ENCODE measurements at places on chromosomes 7 and 10.

- DNase-seq = no peak
Measured at GRCh38 chr7:6500691-6501090, 50.6 kb downstream of the GRID2IP start.

- no peak for DNase-seq
Measured at GRCh38 chr7:47326220-47326619, 255.7 kb downstream of the TNS3 start.

- no peak for DNase-seq
Measured at GRCh38 chr10:49585387-49585786, 24.7 kb upstream of the SLC18A3 start.

DNA sequence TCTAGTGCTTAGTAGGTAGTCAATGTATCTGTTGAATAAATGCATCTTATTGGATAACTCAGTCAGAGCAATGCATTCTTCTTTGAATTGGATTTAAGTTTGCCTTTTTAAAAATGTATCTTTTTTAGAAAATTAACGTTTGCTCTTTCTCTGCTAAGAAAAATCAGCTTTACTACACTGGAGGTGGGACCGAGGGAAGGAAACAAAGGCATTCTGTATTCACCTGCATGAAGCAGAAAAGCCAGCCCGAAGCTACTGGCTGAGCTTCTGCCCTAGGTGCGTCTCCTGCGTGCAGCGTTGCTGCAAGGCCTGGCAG lies 22.2 kb upstream of the ITGB1 start:
- no peak for DNase-seq

DNA sequence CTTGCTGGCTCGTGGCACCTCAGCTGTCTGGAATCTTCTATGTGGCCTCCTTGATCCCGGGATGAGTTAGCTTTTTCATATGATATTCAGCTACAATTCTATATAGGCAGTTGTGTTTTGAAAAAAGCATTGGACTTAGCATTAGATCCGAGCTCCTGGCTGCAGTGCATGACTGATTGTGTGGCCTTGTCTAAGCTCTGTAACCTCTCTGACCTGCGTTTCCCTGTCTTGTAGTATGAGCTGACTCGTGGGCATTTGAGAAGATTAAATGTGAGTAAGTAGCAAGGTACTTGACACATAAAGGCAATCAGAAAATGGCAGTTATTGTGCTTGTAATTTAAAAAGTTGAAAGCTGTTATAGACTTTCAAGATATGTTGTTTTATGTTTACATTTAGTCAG lies 85.9 kb downstream of the CCNY start:
- DNase-seq = no peak

DNA sequence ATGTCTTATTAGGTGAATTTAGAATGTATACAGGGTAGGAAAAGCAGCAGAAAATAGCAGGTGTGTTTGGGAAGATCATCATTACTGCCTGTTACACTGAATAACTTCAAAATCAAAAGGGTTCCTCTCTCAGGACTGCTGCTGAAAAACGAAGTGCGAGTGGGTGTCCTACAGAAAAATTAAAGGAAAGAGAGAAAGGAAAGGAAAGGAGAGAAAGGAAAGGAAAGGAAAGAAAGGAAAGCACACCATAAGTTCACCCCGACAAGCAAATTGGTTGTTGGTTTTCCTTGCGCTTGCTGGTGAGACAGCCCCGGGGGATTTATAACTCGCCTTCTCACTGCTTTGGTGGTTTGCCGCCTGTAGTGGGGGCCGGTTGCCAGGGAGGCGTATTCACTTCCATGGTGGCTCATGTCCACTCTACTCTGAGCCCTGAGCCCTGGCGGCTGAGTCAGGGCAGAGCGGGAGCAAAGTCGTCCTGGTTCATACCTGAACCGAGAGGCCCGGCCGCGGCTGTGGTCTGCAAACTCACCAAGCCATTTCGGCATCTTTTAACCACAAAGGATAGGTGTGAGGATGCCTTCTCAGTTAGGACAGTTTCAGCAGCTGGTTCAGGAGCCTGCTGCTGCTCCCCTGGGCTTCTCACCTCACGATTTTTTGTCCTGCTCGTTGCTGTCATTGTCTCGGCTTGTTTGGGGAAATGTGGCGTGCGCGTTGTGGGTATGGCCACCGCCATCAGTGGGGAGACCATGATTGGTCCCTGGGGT lies 26.1 kb downstream of the INPP5A start:
- no peak for DNase-seq

DNA sequence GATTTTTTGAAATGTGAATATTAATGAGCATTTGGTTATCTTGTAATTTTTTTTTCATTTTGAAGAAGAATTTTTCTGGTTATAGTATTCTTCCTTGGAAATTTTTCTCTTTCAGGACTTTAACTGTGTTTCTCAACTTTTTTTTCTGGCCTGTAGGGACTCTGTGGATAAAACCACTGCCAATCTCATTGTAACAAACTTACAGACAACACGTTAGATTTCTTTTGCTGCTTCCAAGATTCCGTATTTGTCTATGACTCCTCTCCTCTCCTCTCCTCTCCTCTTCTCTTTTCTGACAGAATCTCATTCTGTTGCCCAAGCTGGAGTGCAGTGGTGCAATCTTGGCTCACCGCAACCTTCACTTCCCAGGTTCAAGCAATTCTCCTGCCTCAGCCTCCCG lies 19.4 kb upstream of the ZNF92 start:
- DNase-seq = no peak

- DNase-seq = no peak
Measured at GRCh38 chr10:120931423-120931822, 80.3 kb downstream of the WDR11 start.

DNA sequence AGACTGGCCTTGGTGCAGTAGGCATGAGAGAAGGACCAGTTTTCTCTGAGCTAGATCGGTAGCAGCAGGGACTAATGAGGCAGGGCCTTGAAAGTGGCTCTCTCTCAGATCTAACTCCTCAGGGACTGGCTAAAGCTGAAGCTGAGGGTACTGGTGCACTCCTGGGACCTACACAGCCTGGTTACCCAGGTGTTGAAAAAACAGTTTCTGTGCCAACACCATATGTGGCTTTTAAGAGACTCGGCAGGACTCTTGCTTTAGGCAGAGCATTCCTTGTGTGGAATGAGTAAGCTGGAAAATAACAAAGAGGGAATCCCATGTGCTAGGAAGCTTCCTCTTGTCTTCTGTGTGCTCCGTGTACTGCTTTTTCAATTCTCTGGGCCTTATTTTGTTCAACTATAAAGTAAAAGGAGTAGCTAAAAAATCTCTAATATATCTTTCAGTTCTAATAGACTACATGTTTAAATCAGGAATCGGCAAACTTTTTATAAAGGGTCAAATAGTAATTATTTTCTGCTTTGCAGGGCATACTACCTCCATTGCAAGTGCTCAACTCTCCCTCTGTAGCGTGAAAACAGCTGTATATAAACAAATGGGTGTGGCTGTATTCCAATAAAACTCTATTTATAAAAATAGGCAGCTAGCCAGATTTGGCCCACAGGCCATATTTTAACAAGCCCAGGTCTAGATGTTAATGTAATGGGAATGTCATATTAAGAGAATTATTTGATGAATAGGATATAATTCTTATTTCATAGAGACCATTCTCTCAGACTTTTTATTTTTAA lies 186.1 kb upstream of the KAT6B start:
- DNase-seq = no peak

GRCh38 chr10:80760914-80761371 lies 223.2 kb downstream of the SH2D4B start:
- no peak for DNase-seq

DNA sequence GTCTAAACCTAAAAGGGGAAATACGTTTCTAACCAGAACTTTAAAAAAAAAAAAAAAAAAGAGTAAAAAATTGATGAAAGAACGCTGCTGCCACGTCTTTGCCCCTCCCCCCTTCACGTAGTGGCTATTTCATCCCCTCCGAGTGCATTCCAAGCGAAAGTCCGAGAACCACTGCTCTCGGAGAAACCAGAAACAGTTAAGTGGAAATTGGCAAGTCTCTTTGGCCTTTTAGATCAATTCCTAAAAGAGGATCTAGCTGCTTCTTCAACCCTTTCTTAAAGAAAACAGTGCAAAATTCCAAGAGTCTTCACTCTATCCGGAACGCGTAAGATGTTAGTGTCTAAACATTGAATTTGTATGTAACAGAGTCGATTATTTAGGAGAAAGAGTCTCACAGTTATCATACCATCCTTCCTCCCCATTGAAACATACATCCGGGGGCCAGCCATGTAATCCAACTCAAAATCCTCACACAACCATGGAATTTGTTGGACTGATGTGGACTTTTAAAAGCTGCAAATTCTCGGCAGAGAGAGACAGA lies 1.1 kb downstream of the P4HA1 start:
- no peak for DNase-seq

- peak; percentile 57 for DNase-seq
Measured at GRCh38 chr7:100675581-100676350, 2.2 kb downstream of the GNB2 start.

DNA sequence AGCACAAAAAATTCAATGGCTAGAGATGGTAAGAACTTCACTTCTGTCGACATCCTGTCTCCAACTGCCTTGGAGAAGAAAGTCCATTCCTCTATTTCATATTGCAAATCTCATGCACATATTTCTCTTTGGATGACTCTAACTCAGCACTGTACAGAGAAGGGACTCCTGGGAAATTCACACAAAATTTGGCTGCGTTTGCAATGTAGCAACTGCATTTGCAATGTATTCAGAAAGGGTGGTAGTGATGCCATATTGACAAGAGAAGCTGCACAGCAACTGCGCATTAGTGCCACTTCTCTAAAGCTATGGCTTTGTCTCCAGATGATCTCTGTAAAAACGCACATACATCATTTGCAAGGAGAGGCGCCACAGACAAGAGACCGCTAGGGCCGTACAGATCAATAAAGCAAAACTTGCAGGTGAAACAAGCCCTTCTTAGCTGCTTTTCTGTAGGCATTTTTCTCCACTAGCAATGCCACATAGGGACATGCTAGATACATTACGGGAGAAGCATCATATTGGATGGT lies 389.5 kb downstream of the TCERG1L start:
- DNase-seq = no peak

DNA sequence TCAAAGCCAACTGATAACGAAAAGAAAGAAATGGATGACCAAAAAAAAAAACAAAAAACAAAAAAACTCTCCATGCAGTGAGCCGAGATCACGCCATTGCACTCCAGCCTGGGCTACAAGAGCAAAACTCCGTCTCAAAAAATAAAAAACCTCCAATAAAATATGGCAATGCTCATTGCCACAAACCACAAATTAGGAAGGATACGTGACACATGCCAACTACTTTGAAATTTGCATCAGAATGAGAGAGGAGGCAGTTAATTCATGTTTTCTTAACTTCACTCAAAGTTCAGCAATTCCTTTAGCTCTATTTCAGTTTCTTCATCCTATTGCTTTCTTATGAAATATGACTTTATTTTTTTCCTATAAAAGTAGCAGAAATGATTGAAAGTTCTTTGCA lies 398.1 kb upstream of the C7orf33 start:
- DNase-seq = no peak

- DNase-seq = no peak
Measured at GRCh38 chr10:22719406-22720042, 5.1 kb upstream of the PIP4K2A start.

DNA sequence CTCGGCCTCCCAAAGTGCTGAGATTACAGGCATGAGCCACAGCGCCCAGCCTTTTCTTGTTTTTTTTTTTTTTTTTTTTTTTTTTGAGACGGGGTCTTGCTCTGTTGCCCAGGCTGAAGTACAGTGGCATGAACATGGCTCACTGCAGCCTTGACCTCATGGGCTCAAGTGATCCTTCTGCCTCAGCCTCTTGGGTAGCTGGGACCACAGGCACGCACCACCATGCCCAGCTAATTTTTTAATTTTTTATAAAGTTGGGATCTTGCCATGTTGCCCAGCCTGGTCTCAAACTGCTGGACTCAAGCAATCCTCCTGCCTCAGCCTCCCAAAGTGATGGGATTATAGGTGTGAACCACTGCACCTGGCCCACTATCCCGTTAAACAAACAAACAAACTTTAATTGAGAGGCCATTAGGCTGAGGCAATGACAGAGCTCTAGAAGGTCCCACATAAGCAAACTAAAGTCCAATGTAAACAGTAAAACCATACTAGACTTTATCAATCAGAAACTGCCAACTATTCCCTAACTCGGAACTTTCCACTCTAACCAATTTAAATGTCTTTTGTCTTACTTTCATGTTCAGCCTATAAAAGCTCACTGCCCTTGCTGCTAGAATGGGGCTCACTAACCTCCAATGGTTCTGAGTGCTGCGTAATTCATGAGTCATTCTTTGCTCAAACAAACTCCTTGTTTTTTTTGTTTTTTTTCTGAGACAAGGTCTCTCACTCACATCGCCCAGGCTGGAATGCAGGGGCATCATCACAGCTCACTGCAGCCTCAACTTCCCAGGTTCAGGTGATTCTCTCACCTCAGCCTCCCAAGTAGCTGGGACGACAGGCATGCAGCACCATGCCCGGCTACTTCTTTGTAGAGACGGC lies 1.9 kb downstream of the DHX32 start:
- DNase-seq = no peak

DNA sequence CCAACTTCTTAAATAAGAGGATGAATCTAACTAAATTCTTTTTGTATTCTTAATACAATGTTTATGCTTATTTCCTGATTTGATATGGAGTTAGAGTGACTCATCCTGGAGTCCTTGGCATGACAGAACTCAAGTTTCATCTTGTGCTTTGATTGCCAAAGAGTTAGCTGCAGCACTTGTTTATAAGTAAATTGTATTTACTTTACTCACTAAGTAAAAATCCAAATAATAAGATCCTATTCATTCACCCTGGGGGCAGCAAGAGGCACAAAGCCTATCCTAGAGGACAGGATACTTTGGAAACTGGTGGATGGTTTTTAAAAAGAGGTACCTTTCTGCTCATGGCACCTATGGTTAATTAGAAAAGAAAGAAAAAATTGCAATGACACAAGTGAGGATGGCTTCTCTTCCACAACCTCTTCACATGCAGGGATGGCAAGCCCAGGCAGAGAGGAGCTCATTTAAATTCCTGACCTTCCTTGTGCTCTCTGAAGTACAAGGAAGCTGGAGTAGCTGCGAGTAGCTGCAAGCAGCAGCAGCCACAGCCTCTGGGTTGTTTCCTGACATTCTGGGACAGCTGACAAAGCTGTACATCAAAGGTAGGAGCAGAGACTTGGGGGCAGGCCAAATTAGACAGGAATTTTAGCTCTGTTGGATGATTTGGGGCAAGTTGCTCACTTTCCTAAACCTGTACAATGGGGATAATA lies 28.5 kb upstream of the CROT start:
- DNase-seq = no peak

GRCh38 chr10:117366741-117367140 lies 8.5 kb downstream of the PDZD8 start:
- DNase-seq = no peak

GRCh38 chr10:111801841-111802240 lies 381.7 kb downstream of the GPAM start:
- no peak for DNase-seq

DNA sequence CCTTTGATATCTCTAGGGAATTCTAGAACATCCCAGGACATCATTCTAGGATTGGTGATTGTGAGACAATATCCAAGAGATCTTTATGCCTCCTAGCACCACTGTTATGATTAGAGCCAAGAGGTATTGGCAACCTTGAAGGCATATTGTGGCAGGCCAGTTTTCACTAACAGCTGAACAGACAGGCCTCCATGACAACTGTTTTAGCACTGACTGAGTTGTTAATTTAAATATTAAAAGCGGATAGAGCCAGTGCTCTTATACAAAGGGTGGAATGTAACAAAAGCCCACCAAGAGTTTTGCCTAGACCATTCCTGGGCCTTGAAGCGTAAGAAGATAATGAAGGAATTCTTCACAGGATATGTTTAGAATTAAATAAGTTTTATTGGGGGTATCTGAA lies 131.9 kb downstream of the DGKB start:
- DNase-seq = no peak

- no peak for DNase-seq
Measured at GRCh38 chr10:24418532-24418931, 209.6 kb downstream of the KIAA1217 start.

- no peak for DNase-seq
Measured at GRCh38 chr7:67426654-67427053, 430.0 kb downstream of the TYW1 start.

All from stimulated activated CD4-positive, alpha-beta T cell treated with anti-CD3 and anti-CD28 coated beads, Interleukin-15, amount 100 ng/mL, for 1 hour (primary cell).